ENCODE measurements at places on chromosomes 4 and X. TPM values are rescaled to one million over a fixed set of nuclear protein-coding genes. Genes with fewer than 3 reads are reported as not detected.

DNA sequence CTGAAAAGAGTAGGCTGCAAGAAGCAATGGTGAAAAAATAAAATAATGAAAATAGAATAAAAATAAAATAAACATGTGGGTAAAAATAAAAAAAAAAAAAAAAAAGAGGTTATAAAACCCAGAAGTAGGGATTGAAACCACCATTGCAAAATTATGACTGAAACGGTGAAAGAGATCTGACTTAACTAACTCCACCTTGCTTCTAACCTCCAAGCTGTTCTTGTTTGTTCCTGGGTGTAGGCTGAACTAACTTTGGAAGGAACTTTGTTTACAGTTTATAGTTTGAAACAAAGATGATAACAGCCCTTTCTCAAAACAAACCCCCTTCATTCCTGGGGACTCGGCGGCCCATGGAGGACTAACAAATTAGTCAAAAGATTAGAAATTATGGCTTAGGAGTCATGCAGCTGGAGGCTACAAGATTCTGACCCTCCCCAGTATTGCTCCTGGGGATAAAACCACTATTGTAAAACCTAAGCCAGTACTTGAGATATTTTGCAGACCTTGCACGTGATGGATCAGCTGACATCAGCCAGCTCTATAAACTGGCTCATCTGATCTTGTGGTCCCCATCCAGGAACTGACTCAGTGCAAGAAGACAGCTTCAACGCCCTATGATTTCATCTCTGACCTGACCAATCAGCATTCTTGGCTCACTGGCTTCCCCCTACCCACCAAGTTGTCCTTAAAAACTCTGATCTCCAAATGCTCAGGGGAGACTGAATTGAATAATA lies 30.4 kb downstream of the DDX60L start:
- peak; percentile 71 for DNase-seq

DNA sequence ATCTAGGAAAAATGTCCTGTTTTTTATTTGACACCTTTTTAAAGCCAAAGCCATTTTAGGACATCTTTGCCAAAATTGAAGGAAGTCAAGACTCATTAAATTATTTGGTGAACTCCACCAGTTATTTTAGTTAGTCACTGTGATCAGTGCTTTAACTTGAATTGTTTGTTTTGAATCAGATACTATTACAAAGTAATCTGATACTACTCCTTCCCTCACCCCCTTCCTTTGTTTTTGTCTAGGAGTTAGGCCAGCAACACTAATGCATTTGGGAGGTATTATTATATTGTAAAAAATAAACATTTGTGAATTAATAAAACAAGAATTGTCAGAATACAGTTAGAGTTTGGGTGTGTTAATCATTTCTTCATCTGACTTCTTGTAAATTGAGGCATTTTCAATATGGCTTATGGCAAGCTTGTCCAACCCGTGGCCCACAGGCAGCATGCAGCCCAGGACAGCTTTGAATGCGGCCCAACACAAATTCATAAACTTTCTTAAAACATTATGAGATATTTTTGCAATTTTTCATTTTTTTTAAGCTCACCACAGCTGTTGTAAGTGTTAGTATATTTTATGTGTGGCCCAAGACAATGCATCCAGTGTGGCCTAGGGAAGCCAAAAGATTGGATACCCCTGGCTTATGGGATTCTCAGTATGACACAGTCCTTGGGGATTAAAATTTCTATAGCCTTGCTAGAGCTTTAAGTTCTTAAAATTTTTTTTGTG lies 182.2 kb downstream of the BMPR1B start:
- DNase-seq: no peak

DNA sequence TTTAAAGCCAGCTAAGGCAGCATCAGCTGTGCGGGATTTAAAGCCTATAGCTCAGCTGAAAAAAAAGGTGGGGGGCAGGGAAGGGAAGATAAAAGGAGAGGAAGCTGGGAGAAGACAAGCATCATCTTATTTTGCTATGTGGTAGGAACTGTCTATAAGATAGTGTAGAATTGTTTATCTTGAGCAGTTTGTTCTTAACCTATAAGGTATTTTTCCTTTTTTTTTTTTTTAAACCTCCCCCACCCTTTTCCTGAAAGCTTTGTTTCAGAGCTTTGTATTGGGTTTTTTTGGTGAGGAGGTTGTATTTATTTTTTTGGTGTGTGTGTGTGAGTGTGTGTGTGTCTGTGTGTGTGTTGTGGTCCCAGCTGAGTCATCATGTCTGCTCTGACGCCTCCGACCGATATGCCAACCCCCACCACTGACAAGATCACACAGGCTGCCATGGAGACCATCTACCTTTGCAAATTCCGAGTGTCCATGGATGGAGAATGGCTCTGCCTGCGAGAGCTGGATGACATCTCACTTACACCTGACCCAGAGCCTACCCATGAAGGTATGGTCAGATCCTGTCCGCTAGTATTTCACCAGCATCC lies 531 bp downstream of the RUFY3 start:
- no peak for DNase-seq

GRCh38 chr4:74635490-74636123 lies 158.7 kb downstream of the BTC start:
- no peak for DNase-seq

GRCh38 chrX:10165580-10166247 lies 8.9 kb downstream of the CLCN4 start:
- no peak for DNase-seq

DNA sequence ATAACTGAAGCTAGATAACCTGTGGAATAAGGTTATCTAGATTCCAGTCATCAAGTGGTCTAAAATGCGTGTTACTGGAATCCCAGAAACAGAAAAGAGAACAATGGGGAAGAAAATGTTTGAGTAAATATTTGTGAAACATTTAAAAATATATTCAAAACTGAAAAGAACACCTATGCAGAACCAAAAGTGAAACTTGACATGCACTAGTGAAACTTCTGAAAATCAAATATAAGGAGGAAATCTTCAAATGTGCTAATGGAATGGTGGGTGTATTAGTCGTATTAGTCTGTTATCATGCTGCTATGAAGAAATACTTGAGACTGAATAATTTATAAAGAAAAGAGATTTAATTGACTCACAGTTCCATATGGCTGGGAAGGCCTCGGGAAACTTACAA lies 512.4 kb upstream of the KLHL4 start:
- no peak for DNase-seq

DNA sequence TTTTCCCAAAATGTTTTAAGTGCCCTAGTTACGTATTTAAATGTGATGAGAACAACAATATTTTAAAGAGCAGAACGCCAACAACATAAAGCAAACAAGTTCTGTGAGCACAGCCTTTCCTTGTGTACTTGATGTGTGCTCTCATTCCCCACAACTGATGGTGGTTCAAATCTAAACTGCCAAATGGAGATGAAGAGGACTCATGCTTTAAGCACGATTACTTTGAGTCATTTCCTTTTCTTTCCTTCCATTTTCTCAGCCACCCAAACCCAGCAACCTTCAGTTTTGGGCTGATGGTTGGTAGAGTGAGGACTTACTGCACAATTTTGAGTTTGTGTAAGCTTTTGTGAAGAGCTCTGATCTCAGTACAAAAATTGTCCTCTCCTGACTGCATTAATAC lies 1.7 kb downstream of the NSD2 start:
- no peak for DNase-seq

- no peak for DNase-seq
These were observed 24.3 kb downstream of the TMEM255A start for GRCh38 chrX:120286733-120287512.

GRCh38 chr4:9947168-9948062 lies 73.9 kb downstream of the SLC2A9 start:
- DNase-seq: no peak

TRO gene
- 19.9 TPM for total RNA-seq

TCEAL7 gene
- 19.7 TPM for total RNA-seq
